ENCODE measurements at places on chromosomes 6 and 20.

DNA sequence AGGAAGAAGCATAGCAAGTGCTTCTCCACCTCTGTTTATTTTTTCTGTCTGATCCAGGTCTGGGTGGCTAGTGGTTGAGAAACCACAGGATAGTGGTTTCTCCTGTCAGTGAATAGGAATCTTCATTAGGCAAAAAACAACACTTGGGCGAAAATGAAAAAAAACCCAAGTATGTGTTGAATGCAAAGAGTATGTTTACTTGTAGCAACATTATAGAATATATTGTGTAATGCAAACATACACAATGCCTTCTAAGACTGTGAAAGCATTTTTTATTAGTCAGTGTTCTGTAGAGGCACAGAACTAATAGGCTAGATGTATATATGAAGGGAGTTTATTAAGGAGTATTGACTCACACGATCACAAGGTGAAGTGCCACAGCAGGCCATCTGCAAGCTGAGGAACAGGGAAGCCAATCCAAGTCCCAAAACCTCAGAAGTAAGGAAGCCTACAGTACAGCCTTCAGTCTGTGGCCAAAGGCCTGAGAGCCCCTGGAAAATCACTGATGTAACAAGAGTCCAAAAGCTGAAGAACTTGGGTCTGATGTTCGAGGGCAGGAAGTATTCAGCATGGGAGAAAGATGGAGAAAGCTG is 111.1 kb downstream of the UST start:
- peak; percentile 70 for DNase-seq

GRCh38 chr20:26208296-26209091 is 511.8 kb upstream of the ZNF337 start:
- DNase-seq, result peak; percentile 70

DNA sequence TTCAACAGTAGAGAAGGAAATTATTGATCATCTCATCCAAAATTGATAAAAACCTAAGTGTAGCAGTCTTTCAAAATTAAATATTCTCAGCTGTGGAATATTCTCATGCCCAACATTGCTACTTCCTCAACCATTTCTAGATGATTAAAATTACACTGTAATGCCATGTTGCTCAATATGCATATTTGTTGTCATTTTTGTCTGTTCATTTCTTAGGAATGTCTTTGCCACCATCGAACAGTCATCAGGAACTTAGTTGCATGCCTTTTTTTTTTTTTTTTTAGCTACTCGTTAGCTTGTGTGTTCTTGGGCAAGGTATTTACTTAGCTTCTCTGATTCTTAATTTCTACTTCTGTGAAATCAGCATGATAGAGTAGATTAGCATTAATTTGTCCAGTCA is 188.6 kb downstream of the DTNBP1 start:
- DNase-seq, result peak; percentile 64

- no peak for DNase-seq
Observed at GRCh38 chr6:38982470-38982869, 66.1 kb upstream of the GLP1R start.

GRCh38 chr6:127102299-127102698 is 16.2 kb upstream of the RSPO3 start:
- DNase-seq, result peak; percentile 69

DNA sequence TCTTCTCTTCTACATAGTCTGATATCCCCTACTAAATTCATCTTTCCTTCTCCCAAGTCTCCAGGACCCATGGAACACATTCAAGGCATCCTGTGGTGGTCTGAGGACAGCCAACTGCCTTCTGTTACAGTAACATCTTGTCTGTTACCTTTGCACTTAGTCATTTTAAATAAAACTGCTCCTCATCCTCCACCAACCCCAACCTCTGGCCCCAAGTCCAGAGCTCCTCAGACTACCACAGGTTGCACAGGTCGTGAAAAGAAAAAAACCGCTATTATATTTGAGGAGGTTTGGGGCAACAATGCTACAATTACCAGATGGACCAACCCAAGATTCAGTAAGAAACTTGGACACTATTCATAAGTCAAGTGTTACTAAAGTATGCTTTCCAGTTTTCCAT is 49.9 kb downstream of the MAN1A1 start:
- no peak for DNase-seq

- DNase-seq, result peak; percentile 48
Observed at GRCh38 chr20:58117944-58118343, 110.5 kb downstream of the ANKRD60 start.

- DNase-seq, result no peak
Observed at GRCh38 chr20:44809380-44810060, 826 bp downstream of the RIMS4 start.

DNA sequence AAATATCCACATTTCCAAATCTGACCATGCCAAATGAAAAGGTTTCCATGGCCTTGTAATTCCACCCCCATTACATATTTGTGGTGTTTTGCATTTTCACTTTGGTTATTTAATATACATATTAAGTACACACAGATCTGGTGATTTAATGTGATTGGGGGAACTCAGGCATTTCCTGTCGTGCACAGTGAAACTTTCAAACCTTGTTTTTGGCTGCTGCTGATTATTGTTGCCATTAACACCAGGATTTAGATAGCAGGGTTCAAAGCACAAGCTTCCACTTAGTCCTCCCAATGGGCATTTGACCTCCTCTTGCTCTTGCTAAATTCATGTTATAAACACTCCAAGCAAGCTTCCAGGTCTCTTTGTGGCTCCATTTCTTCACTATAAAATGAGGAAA is 166.5 kb downstream of the SOBP start:
- DNase-seq, result no peak

GRCh38 chr20:22800129-22800528 is 215.8 kb upstream of the FOXA2 start:
- no peak for DNase-seq

- no peak for DNase-seq
Observed at GRCh38 chr6:129852257-129852858, 8.8 kb downstream of the TMEM244 start.

DNA sequence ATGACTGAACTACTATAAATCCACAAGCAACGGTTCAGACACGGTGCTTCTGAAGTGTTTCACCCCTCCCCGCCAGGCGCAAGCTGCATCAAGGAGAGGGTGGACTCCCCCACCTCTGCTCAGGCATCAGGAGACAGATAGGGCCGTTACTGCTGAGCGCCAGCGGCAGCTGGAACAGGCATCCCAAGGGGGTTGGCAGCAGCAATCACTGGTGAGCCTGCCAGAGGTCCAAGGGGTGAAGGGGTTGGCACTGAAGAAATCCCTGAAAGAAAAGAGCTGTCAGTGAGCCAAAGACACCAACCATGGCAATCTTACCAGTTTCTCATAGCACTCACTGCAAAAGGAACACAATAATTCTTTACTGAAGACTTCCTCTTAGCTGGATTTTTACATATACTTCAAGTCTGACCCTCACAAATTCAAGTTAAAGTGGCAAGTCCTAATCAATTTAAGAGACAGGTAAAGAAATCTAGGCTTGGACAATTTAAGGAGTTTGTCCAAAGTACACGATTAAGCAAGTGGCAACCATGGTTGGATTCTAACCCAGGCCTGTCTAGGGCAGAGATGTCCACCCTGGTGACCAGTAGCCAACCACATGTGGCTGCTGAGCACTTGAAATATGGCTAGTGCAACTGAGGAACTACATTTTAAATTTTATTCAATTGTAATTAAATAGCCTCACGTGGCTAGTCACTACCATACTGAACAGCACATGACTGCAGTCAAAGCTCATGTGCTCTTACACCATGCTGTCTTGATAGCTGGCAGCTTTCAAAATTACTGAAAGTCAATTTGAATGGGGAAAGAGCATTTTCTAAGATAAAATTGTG is 21.7 kb upstream of the TBC1D20 start:
- DNase-seq, result no peak

GRCh38 chr6:163397326-163397725 is 17.2 kb upstream of the QKI start:
- no peak for DNase-seq

- no peak for DNase-seq
Observed at GRCh38 chr6:27375613-27376079, 12.9 kb upstream of the ZNF391 start.

- DNase-seq, result no peak
Observed at GRCh38 chr6:148431413-148431812, 88.8 kb downstream of the SASH1 start.

DNA sequence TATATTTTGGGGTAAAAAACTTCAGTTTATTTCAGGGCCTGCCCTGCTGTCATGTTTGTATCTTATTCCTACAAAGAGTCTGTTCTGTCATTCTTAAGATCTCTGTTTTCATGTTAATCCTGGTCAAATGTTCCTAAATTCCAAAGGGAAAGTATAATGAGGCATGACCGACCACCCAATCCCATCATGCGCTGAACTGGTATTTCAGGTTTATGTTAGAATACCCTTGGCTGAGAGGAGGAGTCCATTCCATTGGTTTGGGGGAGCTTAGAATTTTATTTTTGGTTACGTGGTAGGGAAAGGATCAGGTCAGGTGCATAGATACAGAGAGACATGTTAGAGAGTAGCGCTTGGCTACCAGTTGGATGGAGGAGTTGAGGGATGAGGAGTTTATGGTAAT is 25.7 kb downstream of the CFAP61 start:
- DNase-seq, result no peak

DNA sequence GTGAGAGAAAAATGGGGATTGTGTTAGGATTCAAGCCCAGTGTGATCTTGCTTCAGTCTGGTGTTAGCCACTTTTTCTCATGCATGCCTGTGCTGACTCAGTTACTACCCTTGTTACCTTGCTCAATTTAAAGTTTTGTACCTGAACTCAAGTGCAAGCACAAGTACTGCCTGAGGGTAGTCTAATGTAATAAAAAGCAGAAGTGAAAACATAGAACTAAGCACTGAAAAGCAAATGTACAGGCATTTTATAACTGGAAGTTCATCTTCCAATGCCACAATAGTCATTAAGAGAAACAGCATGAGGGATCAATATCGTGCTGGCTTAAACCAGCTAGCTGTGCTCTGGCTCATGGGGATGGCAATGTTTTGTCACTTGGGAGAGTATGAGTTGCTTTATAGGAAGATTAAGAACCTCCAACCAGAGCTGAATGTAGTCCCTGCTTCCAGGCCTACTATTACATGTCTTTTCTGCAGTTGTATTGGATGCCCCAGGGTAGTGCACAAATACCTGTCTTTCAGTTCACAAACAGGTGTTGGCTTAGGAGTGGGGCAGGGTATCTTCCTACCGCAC is 48.7 kb downstream of the SLC35F1 start:
- no peak for DNase-seq

GRCh38 chr6:113565306-113565705 is 291.8 kb upstream of the MARCKS start:
- DNase-seq, result no peak

DNA sequence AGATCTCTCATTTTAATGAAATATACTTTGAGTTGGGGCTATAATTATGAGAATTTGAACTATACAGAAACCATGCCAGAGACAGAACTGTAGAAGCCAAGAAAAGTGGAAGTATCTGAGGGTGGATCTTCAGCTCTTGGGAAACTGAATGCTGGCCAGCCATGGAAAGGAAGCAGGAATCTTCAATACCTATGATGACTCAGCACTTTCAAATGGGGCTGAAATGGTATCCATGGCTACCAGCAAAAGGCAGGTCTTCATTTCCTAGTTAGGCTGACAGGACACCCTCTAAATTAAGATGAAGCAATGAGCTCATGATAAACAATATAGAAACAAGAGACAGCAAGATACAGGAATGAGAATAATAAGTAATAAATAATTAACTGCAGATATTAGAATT is 171.3 kb downstream of the COL21A1 start:
- no peak for DNase-seq
